ENCODE measurements at places on chromosomes 6 and 20.

DNA sequence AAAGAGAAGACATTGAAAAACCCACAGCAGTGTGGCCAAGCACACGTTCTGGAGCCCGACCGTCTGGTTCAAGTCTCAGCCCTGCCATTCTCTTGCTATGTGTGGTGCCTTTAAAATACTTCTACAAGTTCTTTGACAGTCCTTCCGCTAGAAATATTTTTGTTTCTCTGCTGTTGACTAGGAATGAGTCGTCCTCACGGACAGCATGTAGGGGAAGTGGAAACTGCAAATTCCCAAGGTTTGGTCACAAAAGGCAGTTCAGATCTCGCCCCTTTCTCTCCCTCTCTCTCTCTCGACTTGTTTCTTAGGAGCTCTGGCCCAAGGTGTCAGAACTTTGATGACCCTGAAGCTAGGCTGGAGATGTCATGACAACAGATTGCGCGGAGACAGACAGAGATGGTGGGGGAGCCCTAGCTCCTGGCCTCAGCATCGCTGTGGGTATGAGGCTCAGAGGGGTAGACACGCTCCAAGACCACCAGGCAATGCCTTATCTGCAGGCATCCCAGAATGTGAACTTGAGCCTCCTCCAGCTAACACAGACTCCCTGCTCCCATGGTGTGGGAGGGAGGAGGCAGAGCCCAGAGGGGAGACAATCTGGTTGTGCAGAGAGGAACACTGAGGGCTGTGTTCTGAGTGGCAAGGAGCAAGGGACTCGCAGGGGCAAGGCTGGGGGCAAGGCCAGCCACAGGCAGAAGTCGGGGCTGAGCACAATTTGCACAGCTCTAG, 368.9 kb upstream of the SULF2 start:
- no peak for DNase-seq

DNA sequence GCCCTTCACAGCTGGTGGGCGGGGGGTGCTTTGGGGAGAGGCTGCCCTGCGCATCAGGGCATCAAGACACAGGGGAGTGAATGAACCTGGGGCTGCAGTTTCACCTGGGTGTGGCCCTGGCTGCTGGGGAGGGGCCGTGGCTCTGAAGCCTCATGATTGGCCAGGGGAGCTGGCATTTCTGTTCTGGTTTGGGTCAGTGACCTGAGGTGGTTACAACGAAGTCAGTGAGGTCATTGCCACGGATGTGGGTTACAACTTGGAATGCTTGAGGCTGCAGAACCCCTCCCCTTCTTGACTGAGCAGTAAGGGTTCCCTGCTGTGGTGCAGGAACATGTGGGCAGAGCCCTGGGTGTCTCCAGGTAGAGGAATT, 3.0 kb downstream of the TCEA2 start:
- peak; percentile 57 for DNase-seq

- DNase-seq: no peak
Observed at GRCh38 chr6:79737172-79737571, 106.0 kb downstream of the SH3BGRL2 start.

- no peak for DNase-seq
Observed at GRCh38 chr20:5397393-5397792, 80.6 kb upstream of the PROKR2 start.

DNA sequence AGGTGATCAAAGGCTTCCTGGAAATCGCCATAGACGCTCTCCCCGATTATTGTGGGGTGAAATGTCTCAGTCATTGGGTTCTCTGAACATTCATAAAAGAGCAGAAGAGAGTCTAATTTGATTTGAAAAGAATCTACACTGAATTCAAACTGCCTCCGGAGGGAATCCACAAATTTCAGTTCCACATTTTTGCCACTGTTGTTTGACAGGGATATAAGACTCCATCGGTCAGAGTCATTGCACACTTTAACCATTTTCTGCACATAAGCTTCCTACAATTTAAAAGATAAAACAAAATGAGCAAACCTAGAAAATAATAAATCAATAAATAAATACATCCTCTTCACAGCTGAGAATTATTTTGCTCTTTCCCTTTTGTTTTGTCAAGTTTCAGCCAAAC, 2.3 kb downstream of the TENT5A start:
- DNase-seq: no peak

GRCh38 chr6:150099953-150100352, 31.0 kb upstream of the ULBP3 start:
- DNase-seq: no peak

DNA sequence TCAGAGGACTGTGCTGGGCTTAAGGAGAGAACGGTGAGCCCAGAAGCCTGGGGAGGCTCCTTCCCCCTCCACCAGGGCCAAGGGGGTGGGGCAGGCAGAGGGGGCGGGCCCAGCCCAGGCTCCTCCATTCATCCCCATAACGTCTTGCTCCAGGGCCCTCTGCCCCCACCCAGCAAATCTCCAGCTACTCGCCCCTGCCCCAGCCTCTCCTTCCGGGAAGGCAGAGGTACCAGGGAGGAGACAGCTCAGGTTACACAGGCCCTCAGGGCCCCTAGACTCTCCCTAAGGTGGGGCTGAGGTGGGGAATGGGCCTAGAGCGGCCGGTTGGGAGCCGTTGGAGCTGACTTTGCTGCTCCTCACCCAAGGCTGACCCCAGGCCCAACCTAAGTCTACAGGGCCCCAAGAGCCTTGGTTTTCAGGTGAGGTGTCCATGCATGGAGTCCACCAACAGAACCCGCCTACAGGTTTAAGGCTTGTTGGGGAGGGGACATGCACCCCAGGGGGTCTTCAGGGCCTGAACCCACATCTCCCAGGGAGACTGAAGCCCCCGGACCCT, 1.2 kb downstream of the LAMA5 start:
- DNase-seq: no peak

GRCh38 chr6:36697481-36697903, at the start of gene RAB44:
TSS of gene RAB44 (plus strand) at chr6:36697826. CDS start at chr6:36704236, 6,410 bp downstream.
- DNase-seq: no peak

- DNase-seq: no peak
Observed at GRCh38 chr20:33250666-33251065, 14.9 kb downstream of the BPIFA1 start.

- DNase-seq: no peak
Observed at GRCh38 chr20:11056414-11056813, 382.6 kb upstream of the JAG1 start.

DNA sequence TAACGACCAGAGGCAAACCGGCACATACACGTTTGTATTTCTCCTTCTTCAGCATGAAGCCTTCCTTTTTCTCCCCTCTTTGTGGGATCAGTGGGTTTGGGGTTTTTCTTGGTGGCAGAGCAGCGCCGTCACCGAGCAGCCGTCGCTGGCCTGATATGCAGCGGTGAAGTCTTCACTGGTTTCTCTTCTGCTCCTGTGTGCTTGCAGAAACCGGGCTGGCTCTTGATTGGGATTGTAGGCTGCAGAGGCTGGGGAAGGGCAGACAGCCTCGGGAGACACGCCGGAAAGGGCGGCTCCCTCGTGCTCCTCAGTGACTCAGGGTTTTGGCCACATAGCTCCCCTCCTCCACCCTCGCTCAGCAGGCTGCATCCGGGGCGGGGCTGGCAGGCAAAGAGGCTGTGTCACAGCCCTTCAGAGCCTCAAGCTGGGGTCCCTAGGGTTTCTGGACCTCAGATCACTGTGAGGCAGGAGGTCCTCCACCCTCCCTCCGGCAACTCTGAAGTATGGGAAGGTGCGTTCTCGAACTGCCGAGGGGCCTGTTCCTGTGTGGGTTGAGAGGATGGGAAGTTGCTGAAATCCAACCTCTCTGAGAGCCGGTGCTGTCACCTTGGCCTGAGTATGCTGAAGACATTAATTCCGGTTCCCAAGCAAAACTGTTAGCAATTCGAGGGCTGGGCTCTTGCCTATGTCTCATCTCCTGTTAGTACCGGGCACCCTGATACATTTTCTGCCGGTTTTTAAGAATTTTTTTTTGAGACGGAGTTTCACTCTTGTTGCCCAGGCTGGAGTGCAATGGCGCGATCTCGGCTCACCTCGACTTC, 24.2 kb downstream of the NQO2 start:
- peak; percentile 73 for DNase-seq

- DNase-seq: no peak
Observed at GRCh38 chr20:43322851-43323250, 133.1 kb upstream of the PTPRT start.

DNA sequence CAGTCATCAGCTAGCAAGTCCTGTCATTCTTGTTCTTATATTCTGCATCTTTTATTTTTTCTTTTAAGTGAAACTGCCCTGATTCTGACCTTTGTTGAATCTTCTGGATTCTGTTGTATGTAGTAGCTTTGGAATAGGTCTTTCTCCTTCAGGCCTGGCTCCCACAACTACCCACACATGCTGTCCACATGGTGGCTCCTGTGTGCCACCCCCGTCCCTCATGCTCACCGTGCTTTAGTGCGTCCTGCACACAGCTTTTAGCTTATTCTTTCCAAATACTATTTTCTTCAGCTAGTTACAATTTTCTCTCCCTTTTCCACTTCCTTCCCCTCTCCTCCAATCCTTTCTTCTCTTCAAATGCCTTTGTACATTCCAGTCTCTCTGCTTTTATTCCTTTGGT, 61.8 kb downstream of the CTNNBL1 start:
- DNase-seq: no peak

DNA sequence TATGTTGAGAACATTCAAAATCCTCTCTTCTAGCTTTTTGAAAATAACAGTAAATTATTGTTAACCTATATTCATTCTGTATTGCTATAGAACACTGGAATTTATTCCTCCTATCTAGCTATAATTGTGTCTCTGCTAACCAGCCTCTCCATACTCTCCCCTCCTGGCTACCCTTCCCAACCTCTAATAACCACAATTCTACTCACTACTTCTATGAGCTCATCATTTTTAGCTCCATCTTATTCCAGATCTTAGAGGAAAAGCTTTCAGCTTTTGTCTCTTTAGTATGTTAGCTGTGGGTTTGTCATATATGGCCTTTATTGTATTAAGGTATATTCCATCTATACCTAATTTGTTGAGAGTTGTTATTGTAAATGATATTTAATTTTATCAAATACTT, 108.8 kb downstream of the AIG1 start:
- DNase-seq: no peak

DNA sequence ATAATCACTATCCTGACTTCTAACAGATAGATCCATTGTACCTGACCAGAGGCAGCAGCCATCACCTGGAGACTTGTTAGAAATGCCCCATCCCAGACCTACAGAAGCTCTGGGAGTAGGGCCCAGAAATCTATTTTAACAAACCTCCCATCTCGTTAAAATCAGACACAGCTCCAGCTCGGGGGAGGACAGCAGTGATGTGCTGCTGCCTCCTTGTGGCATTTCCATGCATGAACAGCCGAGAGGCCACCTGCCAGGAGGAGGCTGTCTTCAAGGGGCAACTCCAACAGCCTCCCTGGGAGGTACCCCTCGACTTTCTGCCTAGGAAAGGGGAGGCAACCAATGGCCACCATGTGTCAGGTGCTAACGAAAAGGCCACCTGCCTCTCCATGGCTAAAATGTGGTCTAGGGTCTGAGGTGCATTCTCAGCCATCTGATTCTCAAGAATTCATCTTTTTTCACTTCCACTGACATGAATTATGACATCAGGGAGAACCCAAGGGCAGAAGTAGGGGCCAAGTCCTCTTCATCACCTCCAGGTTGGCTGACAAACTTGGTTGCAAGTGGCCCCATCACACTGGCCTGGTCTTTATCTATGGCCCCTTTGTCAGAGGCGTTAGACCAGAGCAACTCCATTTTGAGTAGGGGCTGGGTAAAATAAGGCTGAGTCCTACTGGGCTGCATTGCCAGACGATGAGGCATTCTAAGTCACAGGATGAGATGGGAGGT, 12.2 kb upstream of the KCNK15 start:
- DNase-seq: peak; percentile 19

- DNase-seq: no peak
Observed at GRCh38 chr6:336159-337114, 44.1 kb downstream of the DUSP22 start.

DNA sequence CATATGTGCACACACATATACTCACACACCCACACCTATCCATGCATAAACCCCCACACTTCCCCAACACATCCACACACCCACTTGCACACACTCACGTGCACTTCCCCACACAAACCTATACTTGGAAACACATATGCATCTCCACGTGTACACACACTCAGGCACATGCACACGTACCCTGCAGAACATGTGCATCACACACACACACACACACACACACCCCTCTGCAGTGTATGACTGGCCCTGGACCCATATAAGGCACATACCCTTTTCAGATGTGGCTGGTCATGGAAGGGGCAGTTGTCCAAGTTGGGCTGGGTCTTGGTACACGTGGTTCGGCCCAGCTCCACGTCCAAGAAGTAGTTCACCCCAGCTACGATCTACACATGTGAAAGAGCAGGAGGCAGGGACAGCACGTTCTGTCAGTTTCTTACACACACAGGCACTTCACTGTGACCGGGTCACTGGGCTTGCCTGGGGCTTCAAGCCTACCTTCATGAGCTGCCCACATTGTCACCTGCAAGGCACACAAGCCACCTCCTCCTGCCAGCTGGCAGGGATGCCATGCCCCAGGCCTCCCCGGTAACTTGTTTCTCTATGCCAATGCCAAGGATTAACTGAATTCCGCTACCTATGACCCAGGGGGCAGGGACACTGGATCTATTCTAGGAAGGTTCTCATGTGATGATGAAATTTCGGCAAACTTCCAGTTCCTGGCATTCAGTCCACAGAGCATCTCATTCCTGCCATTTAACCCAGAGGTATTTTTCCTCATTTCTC, 2.6 kb downstream of the CST3 start:
- no peak for DNase-seq

DNA sequence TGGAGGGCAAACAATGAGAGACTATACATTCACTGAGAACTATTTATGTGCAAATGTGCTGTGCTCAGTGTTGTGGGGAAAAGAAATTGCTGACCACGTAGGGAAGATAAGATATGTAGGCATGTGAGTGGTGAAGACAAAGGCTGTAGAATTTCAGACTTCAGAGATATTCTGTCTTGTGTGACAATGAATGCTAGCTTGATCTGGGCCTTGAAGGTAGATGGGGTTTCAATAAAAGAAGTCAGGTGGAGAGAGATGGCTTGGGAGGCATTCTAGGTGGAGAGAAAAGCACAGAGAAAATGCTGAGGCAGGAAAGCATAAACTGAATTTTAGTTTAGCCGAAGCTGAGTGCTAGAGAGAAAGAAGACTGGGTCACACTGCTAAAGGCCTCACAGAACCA, 56.8 kb upstream of the EEF1A1 start:
- DNase-seq: no peak

- no peak for DNase-seq
Observed at GRCh38 chr6:91681296-91681695, 1094.4 kb upstream of the MAP3K7 start.

- DNase-seq: no peak
Observed at GRCh38 chr6:163531122-163531521, 116.6 kb downstream of the QKI start.

DNA sequence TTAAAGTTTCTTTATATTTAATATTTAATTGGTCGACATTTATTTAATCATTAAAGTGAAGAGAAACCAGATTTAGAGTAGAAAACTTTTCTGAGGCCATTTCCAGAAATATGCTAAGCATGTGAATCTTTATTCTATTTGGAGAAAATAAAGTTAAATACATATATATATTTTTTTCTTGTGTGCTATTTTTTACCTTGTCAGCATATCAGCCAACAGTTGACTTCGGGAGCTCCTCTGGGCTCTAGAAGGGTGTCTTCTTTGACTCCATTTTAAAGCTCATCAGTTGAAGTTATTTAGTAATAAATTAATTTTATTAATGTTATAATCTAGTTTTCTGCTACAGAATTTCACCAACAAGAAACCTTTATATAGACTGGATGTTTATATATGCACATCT, 73.1 kb downstream of the SH3BGRL2 start:
- no peak for DNase-seq

- DNase-seq: no peak
Observed at GRCh38 chr20:33079259-33079658, at the start of gene BPIFB4. TSS of gene BPIFB4 (plus strand) at chr20:33079643. CDS start at chr20:33081527, 1,884 bp downstream.

All from effector memory CD4-positive, alpha-beta T cell (primary cell).